ENCODE measurements at places on chromosomes 1 and 21.

DNA sequence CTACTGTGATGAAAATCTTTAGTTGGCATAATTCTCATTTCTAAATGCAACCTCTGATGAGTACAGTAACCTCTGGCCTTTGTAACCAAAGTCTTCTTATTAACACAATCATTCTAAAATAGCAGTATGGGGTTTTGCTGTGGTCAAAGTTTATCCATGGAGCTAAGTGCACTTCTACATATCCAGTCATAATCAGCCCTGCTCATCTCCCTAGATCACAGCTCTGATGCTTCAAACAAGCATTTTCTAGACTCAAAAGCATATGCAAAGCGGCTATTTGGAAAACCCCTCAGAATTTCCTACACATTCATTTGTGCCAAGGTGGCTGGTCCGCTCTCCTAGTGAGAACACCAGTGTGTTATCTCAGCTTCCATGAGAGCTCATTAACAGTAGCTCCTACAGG is 418.6 kb downstream of the MRPL39 start:
- DNase-seq = no peak

DNA sequence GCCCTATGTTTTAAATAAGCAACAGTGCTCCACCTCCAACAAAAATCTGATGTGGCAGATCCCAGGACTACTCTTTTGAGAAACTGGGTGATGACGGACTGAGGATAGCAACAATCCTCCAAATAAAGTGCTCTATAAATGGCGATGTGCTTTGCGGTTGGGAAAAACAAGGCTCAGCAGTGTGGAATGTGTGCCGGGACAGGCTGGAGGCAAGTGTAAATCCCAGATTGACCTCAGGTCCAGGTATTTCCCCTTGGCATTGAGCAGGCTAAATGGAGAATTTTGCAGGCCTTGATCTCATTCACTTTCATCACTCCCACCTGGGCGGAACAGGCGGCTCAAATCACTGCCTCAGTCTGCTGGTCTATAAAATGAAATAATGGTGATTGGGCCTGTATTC is 35.1 kb downstream of the LRRC42 start:
- DNase-seq = no peak

GRCh38 chr1:95247607-95248006 is 13.6 kb downstream of the RWDD3 start:
- no peak for DNase-seq

DNA sequence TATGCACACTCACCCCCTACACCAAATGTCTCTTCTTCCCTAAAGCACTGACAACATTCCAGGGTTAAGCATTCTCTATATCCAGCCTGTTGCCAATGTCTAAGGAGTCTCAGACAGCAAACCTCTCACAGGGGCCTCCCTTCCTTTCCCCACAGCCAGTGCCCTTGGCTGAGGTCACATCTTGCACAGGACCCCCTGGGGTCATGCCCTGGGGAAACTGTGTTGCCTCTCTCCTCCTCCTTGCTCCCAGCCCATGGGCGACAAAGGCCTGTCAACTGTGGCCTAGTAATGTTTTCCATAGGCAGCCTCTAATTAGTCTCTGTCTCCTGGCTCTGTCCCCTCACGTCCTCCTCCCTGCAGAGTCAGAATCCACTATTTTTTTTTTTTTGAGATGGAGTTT is 54.6 kb downstream of the NENF start:
- no peak for DNase-seq

DNA sequence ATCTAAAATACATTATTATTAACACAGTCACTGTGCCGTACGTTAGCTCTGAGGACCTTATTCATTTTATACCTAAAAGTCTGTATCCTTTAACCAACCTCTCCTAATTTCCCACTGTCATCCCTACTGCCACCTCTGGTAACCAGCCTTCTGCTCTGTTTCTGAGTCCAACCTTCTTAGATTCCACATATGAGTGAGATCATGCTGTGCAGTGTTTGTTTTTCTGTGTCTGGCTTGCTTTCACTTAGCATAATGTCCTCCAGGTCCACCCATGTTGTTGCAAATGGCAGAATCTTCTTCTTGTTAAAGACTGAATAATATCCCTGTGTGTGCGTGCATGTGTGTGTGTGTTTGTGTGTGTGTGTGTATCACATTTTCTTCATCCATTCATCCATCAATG is 64.2 kb downstream of the ETS2 start:
- no peak for DNase-seq

DNA sequence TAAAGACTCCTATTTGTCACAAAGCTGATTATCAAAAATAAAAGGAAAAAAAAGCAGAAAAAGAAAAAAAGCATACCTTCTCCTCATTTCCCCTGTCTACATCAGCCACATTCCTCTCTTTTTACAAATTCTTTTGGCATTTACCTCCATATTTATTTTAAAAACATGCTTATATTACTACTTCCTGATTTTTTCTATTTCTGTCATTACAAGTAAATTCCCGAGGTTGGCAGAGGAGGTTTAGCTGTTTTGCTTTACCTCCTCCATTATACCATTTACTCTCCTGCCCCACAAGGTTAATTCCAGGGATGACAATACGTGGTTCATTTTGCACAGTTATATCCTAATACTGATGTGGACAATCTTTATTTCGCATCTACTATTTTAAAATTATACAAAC is 26.3 kb upstream of the CD34 start:
- no peak for DNase-seq

- no peak for DNase-seq
These were observed 68.5 kb downstream of the GPATCH2 start for GRCh38 chr1:217562229-217562878.

DNA sequence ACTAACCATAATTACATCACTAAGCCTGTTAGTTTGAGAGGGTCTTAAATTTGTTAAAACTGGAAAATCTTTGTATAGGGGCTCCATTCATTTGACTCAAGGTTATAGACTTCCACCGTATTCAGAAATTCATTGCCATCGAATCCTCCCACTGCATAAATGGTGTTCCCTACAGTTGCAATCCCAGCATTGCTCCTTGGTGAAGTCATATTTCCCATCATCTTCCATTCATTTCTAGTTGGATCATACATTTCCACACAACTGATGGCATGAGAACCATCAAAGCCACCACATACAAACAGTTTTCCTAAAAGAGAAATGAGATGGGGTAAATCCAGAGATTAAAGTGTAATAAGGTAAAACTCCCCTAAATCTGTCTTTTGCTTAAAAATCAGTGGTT is 19.1 kb downstream of the IVNS1ABP start:
- no peak for DNase-seq

GRCh38 chr21:43343992-43344886 is 82.7 kb downstream of the SIK1 start:
- no peak for DNase-seq

DNA sequence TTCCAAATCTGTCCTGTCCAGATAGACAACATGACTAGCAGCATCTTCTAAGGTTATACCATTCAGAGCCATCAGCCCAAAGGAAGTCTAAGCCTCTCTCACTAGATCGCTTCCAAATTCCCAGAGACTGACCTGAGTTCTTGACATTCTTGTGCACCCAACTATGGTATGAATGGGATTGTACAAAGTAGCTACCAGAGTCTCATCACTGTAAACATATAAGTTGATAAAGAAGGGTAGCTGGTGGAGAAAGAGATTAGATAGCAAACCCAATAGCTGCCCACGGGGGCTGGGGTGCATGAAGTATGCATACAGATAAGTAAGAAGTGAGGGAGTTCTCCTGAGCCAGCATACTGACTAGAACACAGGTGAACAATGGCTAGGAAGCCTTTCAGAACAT is 180.0 kb downstream of the PLPP3 start:
- no peak for DNase-seq

GRCh38 chr1:11395616-11396015 is 83.3 kb upstream of the DISP3 start:
- DNase-seq = no peak

- DNase-seq = no peak
These were observed 336.9 kb downstream of the KCNT2 start for GRCh38 chr1:196271212-196271947.

GRCh38 chr1:193537266-193538002 is 351.0 kb upstream of the B3GALT2 start:
- DNase-seq = peak; percentile 74

DNA sequence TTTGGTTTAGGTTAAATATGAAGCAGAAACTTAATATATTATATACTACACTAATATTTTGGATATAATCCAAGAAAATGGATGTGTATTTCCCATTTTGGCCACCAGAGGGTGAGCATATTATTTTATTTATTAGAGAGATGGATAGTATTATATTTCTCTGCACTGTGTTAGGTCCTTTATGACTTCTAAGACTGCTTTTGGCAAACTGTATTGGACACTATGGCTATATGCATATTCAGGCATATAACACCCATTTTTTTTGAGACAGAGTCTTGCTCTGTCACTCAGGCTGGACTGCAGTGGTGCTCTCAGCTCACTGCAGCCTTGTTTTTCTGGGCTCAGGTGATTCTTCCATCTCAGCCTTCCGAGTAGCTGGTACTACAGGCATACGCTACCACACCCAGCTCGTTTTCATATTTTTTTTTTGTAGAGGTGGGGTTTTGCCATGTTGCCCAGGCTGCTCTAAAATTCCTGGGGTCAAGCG is 17.8 kb upstream of the PGM1 start:
- DNase-seq = no peak

GRCh38 chr1:21175670-21176581 is 771 bp downstream of the EIF4G3 start:
- DNase-seq = peak; percentile 34

DNA sequence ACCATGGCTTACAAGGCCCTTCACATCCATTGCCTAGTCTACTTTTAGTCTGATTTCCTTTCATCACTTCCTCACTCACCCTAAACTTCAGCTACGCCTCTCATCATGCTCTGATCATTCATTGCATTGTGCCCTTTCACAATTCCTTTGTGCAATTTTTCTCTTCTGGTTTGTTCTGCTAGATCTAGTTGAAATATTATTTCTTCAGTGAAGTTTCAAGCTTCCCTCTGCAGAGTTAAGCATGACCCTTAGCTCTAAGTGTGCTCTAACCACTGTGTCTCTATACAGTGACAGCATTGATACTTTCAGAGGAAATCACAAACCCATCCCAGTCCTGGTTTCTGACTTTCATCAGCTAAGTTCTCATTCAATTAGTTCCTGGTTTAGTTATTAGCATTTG is 166.1 kb downstream of the PLA2G4A start:
- no peak for DNase-seq

- no peak for DNase-seq
These were observed 44.2 kb downstream of the DISC1 start for GRCh38 chr1:231670755-231671154.

DNA sequence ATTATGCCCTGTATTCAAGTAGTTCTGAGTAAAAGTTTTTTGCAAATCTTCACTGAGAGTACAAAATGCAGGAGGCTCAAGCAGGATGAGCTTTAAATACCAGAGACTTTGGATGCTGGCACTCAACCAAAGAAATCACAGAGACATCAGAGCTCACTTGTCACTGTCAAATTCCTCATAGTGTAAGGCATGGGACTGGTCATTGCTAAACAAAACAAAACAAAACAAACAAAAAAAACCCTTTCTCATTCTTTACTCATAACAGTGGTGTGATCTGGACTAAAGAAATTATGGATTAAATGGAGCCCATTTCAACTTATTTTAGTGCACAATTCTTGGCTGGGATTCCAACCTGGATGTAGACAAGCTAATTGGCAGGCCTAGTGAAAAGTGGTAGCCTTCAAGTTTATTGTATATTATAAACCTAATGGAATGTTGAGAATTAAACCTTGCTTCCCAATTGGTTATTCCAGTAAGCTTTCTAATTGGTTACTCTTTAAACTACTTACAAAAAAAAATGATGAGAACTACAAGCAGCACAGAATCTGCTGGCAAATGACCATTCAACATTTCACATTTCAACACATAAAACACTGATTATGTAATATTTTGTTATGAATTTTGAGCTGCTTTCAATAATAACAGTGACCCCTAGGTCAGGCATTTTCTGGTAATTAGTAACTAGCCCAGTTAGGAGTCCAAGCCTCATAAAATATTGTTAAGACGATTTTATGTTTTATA is 30.6 kb upstream of the NEK7 start:
- no peak for DNase-seq

GRCh38 chr21:39499156-39499555 is 47.4 kb downstream of the SH3BGR start:
- no peak for DNase-seq

DNA sequence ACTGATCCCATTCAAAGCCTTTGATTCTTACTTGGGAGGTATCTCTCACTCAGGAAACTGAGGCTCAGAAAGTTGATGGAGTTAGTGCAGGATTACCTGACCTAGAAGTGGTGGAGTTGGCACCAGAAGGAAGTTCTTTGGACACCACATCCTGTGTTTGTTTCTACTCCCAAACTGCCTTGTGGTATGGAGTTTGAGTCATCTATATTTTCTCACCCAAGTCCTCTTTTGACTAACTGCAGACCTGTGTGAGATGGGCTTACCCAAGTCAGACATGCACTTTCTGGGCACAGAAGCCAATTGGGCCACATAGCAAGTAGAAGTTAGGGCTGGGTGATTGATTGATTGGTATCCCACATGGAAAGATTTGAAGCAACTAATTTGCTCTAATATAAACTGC is 36.1 kb downstream of the FGGY start:
- no peak for DNase-seq

DNA sequence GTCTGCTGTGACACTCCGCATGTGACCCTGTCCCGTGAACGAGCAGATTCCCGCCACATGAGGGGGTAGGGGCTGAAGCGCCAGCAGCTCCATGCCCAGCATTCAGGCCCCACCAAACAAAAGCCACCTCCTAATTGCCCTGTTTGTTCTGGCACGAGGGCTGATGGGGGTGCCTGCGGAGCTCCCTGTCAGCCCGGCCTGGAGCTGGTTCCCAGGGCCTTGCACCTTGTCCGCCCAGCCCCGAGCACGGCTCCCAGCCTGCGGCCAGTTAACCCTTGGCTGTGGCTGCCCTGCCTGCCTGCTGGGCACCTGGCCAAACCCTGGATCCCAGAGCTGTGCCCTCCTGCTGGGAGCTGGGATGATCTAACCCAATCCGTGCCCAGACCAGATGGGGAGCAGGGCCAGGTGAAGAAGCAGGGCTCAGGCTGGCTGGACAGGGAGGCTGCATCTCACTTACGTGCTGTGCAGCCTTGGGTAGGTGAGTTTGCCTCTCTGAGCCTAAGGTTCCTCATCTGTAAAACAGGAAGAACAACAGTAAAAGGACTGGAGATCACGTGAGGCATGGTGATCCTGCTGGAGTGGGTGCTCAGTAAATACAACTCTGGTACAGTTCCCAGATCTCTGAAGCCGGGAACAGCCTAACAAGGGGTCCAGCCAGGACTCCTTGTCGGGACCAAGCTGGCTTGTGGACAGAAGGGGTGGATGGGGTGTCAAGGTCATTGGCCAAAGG is 110.9 kb upstream of the IFFO2 start:
- DNase-seq = no peak

- DNase-seq = no peak
These were observed 86.1 kb downstream of the VPS26C start for GRCh38 chr21:37181059-37181458.

DNA sequence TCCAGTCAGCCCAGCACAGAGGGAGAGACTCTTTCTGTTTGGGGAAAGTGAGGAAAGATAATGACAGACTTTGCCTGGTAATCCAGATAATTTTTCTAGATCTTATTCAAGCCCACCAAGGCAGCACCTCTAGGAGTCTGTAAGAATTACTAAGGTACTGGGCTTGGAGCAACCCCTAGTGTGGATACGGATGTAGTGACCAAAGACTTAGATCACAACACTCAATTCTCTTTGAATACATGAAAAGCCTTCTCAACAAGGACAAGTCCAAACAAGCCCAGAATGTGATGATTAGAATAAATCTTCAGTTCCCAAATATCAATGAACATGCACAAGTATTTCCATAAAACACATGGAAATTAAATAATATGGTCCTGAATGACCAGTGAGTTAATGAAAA is 206.9 kb downstream of the MRPL39 start:
- DNase-seq = no peak

- no peak for DNase-seq
These were observed 121.2 kb upstream of the SLC44A3 start for GRCh38 chr1:94698759-94699502.

Data from CD4-positive, alpha-beta T cell treated with Interleukin-4 for 1 hour (primary cell).